BJ (cell line): ENCODE measurements at places on chromosomes 12 and 14. TPM values are rescaled to one million over a fixed set of nuclear protein-coding genes. Genes with fewer than 3 reads are reported as not detected.

OR6C2 gene
- not detected in 2 replicates for polyA plus RNA-seq

RIMBP2 gene
- 0.05 TPM in 1 of 2 replicates, not detected in the other for polyA plus RNA-seq

LIN7A gene
- 15.4 and 24.0 TPM in 2 replicates for polyA plus RNA-seq

SPIC gene
- not detected in 2 replicates for polyA plus RNA-seq

PGAM5 gene
- 12.4 and 17.7 TPM in 2 replicates for polyA plus RNA-seq

- no peak for DNase-seq
Observed at GRCh38 chr14:63050694-63051093, 5.4 kb upstream of the KCNH5 start.

DNA sequence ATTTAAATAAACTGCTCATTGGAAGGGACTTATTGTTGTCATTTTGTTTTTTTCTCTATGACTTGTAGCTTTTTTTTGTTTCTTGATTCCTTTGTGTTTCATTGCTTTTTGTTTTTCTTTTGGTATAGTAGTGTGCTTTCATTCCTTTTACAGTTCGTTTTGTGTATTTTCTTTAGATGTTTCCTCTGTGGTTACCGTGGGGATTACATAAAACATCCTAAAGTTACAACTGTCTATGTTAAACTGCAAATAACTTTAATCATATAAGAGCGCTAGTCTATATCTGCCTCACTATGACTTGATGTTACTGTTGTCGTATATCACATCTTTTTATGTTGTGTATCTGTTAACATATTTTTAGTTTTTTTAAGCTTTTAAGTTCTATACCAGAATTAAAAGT is 86.9 kb downstream of the ATF7IP start:
- DNase-seq = no peak

GRCh38 chr12:130859161-130859560 is 12.7 kb upstream of the RAN start:
- DNase-seq = no peak

GRCh38 chr14:72892879-72893635 is 844 bp downstream of the DPF3 start:
- no peak for DNase-seq

DNA sequence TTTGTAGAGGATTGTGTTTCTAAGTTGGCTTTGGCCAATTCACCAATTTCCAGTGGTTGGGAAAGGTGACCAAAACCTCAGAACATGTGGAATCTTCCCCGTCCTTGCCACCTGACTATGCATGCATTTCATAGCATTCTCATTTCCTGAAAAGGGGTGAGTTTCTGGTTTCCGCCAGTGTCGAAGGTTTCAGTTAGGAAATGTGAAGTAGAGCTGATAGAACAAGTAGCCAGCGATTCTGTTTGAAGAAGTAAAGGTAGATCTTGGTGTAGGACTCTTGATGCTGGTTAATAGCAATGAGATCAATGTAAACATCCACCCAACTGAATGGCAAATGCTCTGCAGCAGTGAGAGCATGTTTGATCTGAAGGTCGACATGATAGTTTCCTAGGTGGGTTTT is 15.9 kb downstream of the SMOC1 start:
- DNase-seq = no peak

DNA sequence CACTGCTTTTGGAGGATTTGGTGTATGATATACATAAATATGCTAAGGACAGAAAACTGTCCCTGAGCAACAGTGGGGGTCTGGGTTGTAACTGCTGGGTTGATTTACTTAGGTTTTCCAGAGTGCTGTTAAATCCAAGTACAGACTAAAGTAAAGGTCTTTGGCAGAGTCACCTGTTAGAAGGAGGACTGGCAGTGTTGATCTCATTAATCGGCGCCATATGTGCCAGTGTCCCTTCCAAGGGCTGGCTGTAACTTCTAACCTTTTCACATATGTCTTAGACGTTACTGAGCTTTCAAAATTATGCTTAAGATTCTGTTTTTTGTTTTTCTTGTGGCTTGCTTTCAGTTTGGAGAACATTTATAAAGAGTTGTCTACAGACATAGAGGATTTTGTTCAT is 5.1 kb downstream of the UNG start:
- no peak for DNase-seq

- DNase-seq = no peak
Observed at GRCh38 chr12:57763881-57764661, 2.8 kb downstream of the CYP27B1 start.

DNA sequence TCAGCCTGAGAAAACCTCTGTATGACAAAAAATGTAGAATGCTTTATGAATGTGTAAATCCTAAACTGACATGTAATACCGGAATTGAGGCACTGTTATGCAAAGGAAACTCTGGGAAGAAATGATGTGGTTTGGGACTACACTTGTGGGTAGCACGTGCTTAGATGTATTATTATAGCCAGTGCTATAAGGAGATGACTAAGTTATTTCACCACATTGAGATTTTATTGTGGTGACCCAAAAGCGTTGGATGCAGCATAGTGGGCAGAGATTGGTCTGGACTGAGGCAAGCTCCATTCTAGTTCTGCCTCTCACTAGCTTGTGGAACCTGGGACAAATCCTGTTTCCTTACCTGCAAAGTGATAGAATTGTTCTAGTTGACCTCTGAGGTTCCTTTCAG is 172.2 kb downstream of the SNAPC1 start:
- peak; percentile 98 for DNase-seq

GRCh38 chr14:104135904-104136471 is 2.4 kb upstream of the KIF26A start:
- no peak for DNase-seq
